ENCODE measurements at places on chromosomes 4 and X.

DNA sequence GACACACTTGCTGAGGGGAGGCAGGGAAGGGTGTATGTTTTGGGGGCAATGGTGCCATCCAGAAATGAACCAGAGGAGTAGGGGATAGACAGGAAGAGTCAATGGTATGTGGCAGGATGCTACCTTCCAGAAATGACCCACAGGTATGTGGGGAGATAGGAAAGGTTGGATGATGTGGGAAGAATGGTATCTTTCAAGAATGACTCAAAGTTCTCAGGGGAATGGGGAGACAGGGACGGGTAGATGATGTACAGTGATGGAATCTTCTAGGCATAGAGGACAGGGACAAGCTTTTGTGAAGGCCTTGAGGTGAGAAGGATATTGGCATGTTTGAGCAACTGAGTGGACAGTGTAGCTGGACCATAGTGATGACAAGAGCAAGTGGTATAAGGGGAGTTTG is 64.9 kb downstream of the MAOA start:
- DNase-seq: no peak

GRCh38 chr4:17397611-17398010 is 114.3 kb downstream of the QDPR start:
- no peak for DNase-seq

DNA sequence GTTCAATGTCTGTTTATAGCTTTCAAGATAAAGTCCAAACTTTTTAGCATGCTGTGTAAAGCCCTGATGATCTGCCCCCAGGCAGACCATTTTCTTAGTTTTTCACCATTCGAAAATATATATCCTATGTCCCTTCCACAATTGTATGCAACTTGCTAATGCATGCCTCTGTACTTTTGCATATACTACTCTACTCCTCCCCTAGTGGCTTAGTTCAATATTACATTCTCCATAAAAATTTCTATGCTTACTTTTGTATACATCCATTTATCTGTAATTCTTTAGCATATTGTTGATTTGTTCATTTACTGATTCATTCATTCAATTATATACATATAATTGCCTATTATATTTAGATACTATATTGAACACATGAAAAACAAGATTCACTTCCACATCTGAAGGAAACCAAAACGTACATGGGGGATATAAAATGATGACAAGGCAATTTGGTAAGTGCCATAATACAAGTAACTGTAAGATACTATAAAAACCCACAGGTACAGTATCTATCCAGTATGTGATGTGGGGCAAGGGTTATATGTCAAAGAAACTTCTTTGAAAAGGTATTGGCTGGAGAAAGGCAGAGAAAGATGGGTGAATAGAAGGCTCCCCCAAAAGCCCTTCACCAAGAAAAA is 902.5 kb downstream of the FAM133A start:
- no peak for DNase-seq

GRCh38 chrX:24294619-24295018 is 19.2 kb downstream of the SUPT20HL2 start:
- peak; percentile 67 for DNase-seq

DNA sequence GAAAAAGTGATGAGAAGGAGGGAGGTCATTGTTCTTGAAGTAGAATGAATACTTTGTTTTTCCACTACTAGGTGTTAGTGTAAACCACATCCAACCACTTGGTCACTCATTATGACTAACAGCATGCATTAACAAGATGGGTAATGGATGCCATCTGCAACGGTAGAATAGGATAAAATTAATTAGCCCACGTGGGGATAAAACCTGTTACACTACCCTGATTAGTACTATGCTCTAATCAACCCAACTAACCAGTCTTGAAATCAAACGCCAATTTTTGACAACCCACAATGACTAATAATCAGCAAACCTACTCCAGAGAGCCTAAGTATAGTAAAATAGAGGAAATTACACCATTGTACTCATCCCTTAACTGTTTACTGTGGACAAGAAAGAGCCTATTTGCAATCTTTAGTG is 93.4 kb upstream of the MCF2 start:
- DNase-seq: no peak

DNA sequence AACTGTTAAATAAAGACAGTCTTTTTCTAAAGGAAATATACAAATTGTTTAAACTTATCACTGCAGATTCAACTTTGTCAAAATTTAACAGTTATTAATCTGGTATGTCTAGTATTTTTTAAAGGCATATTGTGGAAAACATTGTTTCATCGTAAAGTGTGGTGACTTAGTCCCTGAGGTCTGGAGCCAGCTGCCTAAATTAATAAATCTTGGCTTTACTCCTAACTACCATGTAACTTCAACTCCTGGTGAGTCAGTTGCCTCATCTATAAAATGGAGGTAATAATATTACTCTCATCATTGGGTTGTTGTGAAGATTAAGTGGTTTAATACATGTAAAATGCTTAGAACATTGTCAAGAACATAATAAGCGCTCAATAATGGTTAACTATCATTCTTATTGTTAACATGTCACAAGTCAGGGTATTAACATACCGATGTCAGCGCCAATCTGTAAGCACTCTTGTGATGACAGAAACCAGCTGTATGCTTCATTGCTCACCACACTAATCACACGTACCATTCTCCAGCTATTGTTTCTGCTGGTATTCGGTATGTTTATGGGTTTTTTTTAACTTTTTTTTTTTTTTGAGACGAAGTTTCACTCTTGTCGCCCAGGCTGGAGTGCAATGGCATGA is 14.1 kb upstream of the SMIM43 start:
- no peak for DNase-seq

- no peak for DNase-seq
These were observed 288.4 kb upstream of the NRK start for GRCh38 chrX:105533951-105534350.

- no peak for DNase-seq
These were observed 84.7 kb downstream of the DCTD start for GRCh38 chr4:182832352-182833120.
